GM06990 (cell line): ENCODE measurements at places on chromosomes 4 and X.

GRCh38 chr4:88439161-88439760 is 17.7 kb upstream of the HERC5 start:
- DNase-seq = no peak

DNA sequence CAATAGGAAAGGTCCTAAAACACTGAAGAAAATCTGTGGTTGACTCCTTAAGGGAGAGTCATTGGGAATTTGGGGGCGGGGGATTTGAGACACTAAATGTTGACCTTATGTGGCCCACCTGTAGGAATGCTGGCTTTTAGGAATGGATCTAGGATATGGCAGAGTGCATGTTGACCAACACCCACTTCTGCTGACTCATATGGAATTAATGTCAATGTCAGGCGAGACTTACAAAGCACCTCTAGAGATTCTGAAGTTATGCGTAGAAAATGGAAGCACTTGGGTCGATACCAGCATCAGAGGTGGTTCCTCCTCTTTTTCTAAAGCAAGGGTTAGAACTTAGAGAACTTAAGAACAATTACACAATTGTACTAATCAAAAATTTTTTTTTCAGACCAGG is 100.6 kb upstream of the CBR4 start:
- no peak for DNase-seq

GRCh38 chr4:152780267-152780778 is 569 bp downstream of the ARFIP1 start:
- DNase-seq = no peak

GRCh38 chr4:8747467-8748235 is 124.0 kb downstream of the HMX1 start:
- DNase-seq = no peak

DNA sequence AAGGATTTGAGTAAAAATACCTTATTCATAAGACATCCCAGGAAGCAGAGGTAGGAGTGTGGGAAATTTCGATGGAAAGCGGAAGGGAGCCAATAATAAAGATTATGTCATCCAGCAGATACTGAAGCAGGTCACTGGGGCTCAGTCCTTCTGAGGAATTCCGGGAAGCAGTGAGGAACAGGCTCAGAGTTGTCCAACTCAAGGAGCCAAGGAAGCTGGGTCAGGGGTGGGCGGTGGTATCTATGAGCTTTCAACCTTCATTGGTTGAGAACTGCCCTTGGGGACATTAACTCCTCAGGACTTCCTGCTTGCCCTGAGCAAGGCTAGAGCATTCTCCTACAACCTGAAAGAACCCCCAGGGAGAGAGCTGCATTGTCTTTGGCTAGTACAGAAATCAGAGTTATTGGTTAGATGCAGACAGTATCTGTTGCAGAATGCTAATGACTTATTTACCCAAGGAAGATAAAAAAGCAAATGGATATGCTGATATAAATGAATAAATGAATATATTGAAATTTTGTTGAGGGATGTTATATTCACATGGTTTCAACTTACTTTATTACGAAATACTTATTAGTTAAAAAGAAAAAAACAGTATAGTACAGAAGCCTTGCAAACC is 68.2 kb downstream of the DMP1 start:
- DNase-seq = no peak

DNA sequence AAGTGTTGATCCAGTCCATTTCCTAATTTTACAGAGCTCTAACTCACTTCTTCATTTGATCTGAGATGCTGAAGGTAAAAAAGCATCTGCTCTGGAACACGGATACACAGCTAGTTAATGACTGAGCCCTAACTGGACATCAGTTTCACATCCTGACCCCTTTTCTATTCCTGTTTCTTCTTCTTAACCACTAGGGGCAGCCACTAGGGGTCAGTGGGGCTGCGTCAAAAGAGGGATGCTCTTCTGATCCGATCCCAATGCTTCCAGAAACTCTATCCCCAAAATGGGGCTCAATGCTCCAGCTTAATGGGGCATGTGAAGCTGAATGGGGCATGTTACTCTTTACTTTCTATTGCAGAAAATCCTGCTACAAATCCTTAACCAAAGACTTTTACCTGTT is 33.4 kb upstream of the PHKA2 start:
- no peak for DNase-seq

GRCh38 chr4:138114434-138114833 is 127.7 kb downstream of the SLC7A11 start:
- DNase-seq = peak; percentile 67

DNA sequence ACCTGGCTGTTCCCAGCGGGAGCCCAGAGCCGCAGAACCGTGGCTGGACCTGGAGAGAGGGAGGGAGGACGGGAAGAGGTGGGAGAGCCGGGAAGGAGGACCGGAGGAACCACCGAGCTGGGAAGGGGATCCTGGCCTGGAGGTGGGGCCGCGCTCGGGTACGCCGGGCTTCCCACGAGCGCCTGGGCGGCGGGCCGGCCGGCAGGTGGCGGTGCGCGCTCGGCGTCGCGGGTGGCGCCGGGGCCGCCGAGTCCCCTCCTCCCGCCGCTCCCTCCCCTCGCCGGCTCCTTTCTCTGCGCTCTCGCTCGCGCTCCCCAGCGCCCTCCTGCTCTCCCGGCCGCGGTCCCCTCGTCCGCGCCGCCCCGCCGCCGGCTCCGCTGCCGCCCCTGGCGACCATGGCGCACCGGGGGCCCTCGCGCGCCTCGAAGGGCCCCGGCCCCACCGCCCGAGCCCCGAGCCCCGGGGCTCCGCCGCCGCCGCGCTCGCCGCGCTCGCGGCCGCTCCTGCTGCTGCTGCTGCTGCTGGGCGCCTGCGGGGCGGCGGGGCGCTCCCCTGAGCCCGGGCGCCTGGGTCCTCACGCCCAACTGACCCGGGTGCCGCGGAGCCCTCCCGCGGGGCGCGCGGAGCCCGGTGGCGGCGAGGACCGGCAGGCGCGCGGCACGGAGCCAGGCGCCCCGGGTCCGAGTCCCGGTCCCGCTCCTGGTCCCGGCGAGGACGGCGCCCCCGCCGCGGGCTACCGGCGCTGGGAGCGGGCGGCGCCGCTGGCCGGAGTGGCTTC is at the start of gene SORCS2:
Gene SORCS2 (plus strand): TSS at position 287 of the 778 bp plus-strand sequence.
- peak; percentile 55 for DNase-seq

DNA sequence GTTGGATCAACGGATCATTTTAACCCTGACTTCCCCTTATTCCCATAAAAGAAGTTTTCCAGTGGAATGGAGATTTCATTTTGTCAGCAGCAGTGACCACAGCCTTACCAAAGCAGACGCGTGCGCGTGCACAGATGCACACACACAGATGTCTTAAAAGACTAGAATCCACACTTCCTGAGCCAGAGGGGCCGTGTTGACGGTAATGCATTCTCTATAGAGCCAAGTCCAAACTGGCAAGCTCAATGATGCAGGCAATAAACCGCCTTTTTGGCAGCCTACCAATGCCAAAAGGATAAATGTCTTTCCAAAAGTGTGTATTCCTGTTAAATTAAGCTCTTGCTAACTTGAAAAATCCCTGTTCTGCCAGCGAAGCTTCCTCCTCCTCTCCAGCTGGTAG is 18.8 kb upstream of the CLDN34 start:
- DNase-seq = no peak

DNA sequence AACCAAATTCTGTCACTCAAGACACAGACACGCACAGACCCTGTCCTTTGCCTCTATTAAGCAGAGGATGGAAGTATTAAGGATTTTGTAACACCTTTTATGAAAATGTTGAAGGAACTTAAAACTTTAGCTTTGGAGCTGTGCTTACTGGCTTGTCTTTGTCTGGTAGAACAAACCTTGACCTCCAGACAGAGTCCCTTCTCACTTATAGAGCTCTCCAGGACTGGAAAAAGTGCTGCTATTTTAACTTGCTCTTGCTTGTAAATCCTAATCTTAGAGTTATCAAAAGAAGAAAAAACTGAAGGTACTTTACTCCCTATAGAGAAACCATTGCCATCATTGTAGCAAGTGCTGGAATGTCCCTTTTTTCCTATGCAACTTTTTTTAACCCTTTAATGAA is 215.7 kb downstream of the GC start:
- DNase-seq = no peak
